ENCODE measurements at places on chromosomes 6 and 20.

- DNase-seq = no peak
Observed at GRCh38 chr6:165987483-165988301, 180.0 kb downstream of the TBXT start.

- no peak for DNase-seq
Observed at GRCh38 chr6:107971181-107971580, 13.2 kb upstream of the SEC63 start.

GRCh38 chr6:39451831-39452230, 129.3 kb upstream of the KCNK16 start:
- DNase-seq = no peak

- no peak for DNase-seq
Observed at GRCh38 chr6:163460307-163460782, 45.8 kb downstream of the QKI start.

GRCh38 chr6:161660666-161661571, 387.1 kb upstream of the AGPAT4 start:
- no peak for DNase-seq

- no peak for DNase-seq
Observed at GRCh38 chr6:84641076-84641475, 123.3 kb downstream of the TBX18 start.

DNA sequence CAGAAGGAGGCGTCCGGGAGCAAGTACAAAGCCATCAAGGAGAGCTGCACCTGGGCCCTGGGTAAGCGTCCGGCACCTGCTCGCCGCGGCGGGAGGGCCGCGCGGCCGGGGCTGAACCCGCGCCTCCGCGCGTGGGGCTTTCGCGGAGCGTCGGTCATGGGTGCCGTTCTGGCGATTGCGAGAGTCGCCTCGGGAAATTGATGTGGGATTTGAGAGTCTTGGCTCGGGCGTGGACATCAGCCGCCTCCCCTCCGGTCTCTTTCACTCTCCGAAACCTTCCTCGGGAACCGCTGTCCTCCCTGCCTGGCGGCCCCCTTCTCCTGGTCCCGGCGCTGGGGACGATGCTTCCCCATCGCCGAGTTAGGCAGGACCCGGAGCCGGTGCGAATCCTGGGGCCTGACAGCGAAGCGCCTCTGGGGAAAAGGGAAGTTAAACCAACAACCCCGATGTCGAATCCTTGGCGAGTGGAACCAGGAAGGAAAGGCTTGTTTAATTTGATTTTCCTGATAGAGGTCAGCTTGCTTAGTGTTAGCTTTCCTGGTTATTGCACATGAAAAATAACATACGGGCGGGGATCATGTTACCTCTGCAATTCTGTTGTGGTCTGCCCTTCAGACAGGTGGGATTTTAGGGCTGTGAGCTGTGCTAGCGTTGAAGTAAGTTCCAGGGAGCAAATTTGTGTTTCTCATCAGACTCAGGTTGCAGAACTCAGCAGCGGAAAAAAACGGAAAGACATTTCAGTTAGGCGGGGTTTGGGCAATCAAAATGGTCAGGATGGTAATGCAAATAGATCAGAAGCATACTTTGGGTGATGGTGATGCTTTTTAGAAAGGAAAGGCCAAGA, 594 bp downstream of the ARFGEF3 start:
- DNase-seq = no peak

- no peak for DNase-seq
Observed at GRCh38 chr20:846894-847278, 13.4 kb downstream of the FAM110A start.

Data from non-pigmented ciliary epithelial cell (primary cell).